HFF-Myc (cell line): ENCODE measurements at places on chromosomes 5 and 9.

DNA sequence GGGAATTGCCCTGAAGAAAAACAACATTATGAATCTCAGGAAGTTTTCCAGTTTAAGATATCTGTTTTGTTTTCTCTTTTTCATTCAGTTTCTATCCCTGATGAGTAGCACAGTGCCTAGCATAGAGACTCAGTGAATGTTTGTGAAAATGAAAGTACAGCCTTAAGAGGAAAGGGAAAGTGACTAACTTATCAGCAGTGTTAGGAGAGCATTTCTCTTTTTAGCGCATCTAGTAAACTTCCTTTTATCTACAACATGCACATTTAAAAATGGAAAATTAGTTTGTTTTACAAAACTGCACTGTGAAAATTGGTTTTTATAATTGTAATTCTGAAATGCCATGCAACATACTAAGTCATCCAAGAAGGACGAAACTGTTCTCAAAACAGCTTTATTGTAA, 110.8 kb downstream of the SMARCA2 start:
- no peak for DNase-seq

GRCh38 chr5:173452119-173452905, 124.1 kb upstream of the STC2 start:
- no peak for DNase-seq

DNA sequence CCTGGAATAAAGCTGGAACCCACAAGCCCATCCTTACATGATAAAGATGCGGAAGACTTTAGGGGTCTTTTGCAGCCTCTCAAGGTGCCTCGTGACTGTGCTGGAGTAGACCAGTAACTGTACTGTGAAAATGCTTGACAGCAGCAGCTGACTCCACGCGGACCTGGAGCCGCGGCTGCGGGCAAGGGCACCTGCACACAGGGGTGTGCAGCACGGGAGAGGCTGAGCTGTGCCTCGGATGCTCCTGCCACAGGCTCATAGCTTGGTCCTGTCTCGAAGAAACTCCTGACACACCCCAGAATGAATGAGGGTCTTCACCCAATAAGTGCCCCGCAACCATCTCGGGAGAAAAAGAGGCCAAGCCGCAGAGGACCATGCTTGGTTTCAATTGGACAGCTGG, 40.3 kb upstream of the CEP72 start:
- DNase-seq = no peak

DNA sequence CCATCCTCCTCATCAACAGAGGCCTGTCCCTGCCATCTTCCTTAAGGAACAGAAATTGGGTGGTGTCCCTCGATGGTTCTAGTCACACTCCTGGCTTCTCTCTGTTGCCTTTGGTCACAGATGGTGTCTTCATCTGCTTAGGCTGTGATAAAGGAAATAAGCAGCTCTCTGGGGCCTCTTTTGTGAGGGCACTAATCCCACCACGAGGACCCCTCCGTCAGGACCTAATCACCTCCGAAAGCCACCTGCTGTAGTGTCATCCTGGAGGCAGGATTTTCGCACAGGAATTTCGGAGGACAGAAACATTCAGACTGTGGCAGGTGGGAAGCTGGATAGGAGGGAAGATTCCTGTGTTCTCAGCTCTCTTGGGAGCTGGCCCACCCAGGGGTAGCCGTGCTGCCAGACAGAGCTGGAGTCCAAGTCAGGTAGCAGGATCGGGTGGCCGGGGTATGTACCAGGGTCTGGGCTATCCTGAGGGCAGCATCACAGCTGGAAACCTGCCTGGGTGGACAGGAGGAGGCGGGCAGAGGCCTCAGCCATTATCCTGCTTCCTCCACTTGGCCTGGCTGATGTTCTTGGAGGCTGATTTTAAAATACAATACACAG, 59.5 kb downstream of the ANKRD33B start:
- DNase-seq = no peak

- DNase-seq = no peak
Measured at GRCh38 chr5:133565993-133566392, 46.3 kb downstream of the FSTL4 start.

GRCh38 chr9:80644044-80644443, 1045.3 kb downstream of the TLE1 start:
- no peak for DNase-seq

DNA sequence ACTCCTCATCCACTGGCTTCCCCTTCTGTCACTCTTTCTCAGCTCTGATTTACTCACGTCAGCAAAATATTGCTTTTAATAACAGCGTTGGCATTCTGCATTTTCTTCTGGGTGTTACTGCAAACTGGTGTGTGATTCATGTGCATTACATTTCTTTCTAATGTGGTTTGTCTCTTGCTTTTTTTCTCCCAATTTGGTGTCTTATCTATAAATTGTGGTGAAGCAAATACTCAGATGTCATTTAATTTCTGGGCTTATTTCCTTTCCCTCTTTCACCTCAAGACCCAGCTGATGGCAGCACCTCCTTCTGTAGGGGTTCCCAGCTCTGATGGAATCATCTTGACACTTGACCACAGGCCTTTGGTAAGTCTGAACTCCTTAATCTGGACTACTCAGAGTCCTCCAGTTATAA, 180.7 kb upstream of the ZNF618 start:
- no peak for DNase-seq

DNA sequence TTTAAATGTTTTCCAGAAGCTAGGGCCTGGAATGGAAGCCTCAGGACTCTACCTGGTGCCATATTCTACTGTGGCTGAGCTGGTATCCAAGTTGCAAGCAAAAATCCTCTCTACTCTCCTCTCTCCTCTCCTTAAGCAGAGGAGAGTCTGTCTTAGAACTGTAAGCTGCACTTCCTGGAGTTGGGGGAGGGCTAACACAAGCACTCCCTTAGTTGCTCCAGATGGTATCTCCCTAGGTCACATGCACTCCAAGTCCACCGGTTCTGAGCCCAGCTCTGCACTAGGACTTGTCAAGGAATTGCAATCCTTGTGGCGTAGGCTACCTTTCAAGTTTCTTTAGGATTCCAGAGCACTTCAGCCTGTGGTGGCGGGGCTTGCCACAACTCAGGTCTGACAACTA, 513.9 kb upstream of the RGMB start:
- DNase-seq = no peak

GRCh38 chr9:97284798-97285197, 22.7 kb upstream of the CCDC180 start:
- no peak for DNase-seq

GRCh38 chr5:71740015-71740753, 21.1 kb downstream of the CARTPT start:
- DNase-seq = no peak

GRCh38 chr5:83895860-83896259, 175.2 kb upstream of the HAPLN1 start:
- no peak for DNase-seq

DNA sequence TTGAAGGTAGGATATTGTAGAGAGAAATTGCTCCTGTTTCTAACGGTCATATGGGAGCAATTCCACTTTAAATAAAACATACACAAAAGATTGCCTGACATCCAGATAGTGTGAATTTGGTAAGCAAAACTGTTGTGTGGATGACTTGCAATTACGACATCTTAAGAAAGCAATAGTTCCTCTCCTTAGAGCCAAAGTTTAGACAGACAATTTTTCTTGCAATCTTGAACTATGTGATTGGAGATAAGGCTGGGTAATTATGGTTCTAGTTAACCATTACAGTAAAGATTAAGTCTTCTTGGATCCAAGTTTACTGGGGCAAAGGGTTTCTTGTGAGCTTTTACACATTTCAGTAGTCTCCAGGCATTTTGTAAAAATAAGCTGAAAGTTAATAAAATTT, 1080.6 kb upstream of the CDH6 start:
- DNase-seq = no peak

DNA sequence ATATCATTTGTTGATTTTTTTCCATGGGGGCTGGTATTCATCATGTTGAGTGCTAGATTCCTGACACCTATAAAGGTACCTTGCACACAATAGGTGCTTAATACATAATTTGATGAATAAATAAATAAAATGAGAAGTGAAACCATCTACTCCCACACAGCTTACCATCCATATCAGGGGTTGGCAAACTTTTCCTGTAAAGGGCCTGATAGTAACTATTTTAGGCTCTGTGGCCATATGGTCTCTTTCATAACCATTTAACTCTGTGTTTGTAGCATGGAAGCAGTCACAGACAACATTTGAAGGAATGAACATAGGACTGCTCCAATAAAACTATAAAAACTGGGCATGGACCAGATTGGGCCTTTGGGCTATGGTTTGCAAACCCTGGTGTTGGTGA, 100.3 kb downstream of the GCNT1 start:
- DNase-seq = no peak

DNA sequence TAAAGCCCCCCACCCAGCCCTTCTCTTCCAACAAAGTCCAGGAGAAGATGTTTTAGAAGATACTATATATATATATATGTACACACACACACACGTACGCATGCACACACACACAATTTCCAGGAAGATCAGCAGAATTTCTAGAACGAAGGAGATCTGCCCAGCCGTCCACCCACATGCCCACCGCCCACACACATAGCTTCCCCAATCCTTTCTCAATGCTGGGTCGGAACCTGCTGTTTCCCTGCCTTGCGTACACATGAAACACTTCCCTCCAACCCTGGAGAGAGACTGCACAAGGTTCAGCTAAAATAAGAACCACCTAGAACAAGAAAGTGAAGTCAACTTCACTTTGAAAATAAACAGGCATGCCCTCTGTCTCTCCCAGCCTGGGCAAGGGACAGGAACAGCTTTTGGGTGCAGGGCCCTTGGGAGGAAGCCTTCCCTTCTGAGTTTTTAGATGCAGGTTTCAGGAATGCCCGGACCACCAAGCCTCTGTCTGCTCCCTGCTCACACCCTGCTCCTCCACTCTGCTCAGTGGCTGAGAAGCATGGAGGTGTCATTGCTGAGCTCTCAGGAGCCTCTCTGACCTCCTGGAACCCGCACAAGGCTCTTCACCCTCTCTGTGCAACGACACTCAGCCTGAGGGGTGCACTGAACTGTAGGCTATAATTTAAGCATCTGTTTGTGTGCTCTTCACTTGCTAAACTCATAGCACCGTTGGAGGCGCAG, 149.4 kb downstream of the C5orf15 start:
- no peak for DNase-seq

DNA sequence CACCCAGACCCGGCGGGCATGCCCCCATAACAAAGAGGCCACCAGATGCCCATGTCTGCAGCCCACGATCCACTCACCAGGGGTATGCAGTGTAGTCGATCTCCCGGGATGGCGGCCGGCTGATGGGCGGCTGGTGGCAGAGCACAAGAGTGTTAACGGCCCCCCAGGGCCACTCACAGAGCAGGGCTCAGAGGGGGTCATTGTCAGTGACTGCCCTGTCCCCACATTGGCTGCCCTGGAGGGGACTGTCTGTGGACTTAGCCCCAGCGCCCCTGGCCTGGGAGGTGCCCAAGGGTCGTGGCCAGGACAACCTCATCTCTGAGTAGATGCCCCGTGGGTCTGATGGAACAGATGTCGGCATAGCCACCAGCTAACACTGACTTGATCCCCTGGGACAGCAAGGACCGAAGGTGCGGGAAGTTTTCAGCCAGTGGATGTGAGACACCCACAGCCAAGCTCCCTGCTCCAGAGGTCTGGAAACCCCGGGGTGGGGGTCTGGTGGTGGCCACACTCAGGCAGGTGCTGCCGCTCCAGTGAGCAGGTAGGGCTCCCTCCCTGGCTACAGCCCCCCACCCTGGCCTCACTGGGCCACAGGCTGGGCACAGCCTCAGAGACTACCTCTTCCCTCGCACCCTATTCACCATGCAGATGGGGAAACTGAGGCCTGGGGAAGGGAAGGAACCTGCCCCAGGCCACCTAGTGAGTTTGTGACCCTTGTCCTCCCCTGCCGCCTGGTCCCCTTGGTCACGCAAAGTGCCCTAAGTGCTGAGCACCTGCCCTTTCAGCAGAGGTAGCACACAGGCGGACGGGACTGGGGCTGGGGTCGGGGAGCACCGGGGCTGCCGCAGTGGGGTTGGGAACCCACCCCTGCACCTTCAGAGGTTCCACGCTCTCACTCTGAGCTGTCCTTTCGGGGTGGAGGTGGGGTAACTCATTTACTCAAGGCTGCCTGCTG, 38.1 kb upstream of the SARDH start:
- DNase-seq = no peak

- DNase-seq = no peak
Measured at GRCh38 chr9:124741662-124742061, 29.4 kb downstream of the NR6A1 start.

GRCh38 chr9:110173322-110173642, 34.7 kb downstream of the C9orf152 start:
- no peak for DNase-seq

DNA sequence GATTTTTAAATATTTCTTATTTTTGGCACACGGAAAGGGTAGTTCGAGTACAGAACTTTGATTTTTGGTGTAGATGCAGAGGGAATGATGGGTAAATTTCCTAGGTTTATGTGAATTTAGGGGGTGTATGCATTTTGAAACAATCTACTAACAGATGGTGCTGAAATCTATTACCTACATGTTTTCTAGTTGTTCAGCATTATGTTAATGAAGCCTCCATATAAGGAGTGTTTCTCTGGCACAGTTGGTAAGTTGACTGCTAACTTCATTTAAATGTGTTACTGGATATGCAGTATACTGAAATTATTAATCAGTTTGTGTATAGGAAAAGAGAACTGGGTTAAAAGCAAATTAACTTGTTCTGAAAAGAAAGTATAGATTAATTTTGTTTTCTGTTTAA, 17.5 kb downstream of the SUB1 start:
- DNase-seq = no peak
